Stomach (tissue), 19 donors: ENCODE measurements at places on chromosomes 5 and 9. TPM values are rescaled to one million over a fixed set of nuclear protein-coding genes. Genes with fewer than 3 reads are reported as not detected.
A peak's percentile ranks its signal among the peaks of the same experiment; 100 is the strongest.

DNA sequence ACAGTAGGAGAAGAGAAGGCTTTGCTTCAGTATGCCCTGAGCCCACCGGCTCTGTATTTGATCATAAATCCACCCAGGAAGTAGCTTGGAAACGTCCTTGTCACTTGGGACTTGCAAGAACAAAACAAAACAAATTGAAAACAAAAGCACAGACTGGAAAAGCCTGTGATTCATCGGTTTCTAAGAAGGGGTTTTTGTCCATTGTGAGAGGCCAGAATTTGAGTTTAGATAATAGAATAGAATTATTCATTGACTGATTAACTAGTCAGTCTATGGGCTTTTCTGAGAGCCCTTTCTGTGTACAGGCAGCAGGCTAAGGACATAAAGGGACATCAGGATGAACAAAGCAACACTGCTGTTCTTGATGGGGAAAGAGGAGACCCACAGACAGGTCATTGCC is 424.8 kb downstream of the IRX1 start:
- no peak for DNase-seq

- no peak for DNase-seq
Observed at GRCh38 chr9:93307468-93308157, 123.7 kb downstream of the WNK2 start.

The ZNF782 gene
- total RNA-seq, result 17.7 TPM

DNA sequence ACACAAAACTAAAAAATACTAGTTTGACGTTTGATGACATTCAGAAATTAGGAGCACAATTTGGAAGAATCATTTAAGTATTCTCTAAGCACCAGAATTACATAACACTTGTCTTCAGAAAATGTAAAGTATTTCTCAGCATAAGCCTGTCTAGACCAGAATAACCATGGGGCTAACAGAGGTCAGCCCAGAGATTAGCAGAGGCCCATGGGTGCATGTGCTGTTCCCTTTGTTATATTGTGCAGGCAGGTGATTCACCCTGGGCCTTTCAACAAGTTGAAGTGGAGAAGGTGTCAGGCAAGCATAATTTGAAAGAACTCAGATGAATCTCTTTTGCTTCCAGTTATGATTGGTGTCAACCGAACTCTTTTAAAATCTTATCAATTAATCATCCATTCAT is 227.9 kb downstream of the LURAP1L start:
- no peak for DNase-seq

DNA sequence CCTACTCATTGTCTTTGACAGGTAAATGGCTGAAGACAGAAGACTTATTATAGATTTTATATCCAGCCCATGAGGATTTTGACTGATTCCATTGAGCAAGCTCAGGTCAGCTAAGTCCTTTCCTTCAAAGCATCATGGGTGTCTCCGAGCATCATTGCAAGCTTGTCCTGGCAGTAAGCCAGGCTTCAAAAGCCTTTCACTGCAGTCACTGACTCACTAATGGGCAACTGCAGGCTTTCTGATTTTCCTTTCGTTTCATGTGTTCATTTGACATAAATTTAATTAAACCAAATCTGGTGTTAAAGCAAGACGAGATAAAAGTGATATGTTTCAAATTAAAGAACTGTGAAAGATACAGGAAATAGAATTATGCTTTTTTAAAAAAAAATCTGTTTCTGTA is 426.2 kb downstream of the ANXA1 start:
- DNase-seq, result no peak

DNA sequence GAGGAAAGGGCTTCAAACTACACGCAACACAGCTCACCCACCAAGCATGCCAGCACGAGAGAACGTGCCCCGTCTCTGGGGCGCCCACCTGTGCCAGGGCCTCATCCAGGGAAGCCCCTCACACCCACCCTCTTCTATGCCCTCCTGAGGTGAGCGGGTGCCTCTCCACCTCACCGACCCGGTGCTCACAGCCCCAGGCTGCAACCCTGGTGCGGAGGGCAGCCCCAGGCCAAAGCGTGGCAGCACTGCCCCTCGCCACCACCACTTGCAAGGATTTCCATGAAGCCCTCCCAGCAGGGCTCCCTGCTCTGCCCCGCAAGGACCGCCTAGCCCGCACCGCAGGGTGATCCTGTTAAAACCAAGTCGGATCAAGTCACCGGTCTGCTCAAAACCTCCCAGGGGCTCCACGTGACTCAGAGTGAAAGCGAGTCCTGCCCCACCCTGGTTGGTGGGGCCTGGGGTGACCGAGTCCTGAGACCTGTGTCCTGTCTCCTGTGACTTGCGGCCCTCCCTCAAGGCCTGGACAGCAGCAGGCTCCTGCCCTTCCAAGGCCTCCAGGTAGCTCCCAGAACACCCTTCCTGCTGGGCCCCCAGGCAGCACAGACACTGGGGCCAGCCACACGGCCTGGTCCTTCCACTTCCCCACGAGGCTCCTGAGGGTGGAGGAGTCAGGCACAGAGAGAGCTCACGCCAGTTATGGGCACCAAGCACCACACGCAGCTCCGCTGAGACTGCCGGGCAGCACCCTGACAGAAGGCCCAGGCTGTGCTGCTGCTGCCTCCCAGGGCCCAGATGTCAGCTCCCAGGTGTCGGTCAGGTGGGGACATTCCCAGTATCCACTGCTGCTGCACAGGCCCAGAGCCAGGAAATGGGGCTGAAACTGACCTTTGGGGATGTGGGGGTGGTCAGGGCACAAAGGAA is 12.7 kb downstream of the BRD3 start:
- DNase-seq, result peak; percentile 44

The OSTF1 gene
- 43.5 TPM for total RNA-seq

DNA sequence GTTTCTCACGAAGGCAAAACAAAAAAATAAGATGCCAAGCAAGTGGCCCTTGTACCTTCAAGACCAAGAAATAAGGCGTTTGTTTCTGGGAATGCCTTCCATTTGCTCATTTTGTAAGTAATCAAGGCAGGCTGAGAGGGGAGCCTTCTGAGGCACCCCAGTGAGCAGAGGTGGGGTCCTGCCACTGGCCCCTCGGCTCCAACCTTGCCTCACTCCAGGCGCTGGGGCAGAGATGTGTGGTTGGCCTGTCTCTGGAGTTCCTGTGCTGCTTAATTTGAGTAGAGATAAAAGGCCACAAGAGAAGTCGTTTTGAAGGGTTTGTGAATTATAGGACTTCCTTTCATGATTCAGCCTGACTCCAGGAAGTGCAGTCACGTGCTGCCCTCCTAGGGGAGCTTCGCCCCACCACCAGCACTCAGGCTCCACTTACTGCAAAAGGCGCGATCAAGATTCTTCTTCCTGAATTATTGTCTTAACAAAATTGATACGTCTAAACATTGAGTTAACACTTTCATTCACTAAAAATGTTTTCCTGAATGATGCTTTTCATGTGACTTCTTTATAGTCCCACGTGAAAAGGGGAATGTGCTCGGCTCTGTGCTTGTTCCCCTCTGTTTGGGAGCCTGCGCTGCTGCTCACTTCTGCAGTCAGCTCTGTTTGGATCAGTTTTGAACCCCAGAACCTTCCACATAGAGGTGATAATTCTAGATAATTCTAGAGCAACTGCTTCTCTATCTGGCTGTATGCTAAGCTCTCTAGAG is 13.7 kb downstream of the SYK start:
- peak; percentile 24 for DNase-seq

DNA sequence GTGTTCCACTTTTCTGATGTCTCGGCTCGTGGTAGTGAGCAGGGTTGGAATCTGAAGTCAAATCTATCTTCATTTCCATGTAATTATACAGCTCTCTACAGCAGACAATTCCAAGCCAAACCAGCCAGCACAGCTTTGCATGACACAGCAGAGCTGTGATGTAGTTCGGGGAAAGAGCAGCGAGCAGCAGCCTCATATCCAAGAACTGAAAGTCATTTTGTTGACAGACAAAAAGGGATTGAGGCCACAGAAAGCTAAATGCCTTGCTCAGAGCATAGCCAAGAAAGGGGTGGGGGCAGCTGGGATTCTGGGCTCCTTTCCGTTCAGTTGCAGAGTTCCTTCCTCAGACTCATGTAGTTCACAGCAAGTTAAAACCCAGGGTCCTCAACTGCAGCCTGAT is 32.1 kb downstream of the LCP2 start:
- no peak for DNase-seq

GRCh38 chr5:80592105-80592504 is 22.0 kb upstream of the ANKRD34B start:
- no peak for DNase-seq

GRCh38 chr5:139388198-139388821 is 1.4 kb downstream of the MZB1 start:
- peak; percentile 88 for DNase-seq

GRCh38 chr5:168413062-168413461 is 73.2 kb upstream of the RARS1 start:
- DNase-seq, result no peak
